ENCODE measurements at places on chromosomes 6 and 20.

GRCh38 chr6:46220352-46221221 lies 49.8 kb upstream of the ENPP5 start:
- no peak for DNase-seq

DNA sequence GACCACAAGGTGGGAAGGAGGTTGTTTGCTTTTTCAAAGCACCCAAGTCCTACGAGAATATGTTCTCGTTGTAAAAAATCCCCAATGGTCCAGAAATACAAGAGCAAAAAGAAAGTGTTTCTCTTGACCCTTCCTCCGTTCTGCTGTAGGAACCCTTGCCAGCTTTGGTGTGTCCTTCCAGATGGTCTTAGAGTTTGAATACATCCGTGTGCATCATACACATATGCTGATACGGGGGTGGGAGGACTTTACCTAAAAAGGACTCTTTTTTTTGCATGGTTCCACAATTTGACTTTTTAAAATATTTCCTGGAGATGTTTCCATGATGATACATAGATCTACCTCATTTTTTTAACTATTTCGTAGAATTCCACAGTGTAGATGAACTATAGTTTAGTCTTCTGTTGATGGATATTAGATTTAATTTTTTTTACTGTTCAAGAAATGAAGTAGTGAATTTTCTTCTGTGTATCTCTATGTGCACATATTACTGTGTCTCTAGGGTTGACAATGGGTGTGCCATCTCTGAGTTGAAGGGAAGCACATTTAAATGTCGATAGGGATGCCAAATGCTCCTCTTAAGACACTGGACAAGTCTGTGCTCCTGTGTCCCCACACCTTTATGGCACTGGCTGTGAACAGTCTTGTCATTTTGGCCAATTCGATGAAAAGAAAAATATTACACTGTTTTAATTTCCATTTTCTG lies 182.1 kb upstream of the SNX9 start:
- DNase-seq, result no peak

DNA sequence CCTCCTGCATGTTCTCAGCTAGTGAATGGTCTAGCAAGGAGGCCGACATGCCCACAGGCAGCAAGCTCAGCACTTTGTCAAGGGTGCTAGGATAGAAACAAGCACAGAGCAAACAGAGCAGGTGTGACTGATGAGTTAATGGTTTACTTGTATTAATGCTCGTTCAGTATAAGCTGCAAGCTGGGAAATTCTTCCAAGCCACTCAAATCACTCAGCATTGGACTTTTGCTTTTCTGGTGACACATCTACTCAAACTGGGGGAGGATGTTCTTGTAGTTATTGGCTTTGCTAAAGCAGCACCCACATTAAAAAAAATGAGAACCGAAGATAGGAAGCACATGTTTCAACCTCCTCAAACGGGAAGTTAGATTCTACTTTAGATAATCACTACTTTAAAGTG lies 43.1 kb upstream of the NEDD9 start:
- no peak for DNase-seq

GRCh38 chr6:138499303-138500018 lies at the start of gene NHSL1:
TSS of gene NHSL1 (minus strand) at chr6:138499494. CDS start at chr6:138499290, 204 bp downstream.
- no peak for DNase-seq

- DNase-seq, result no peak
Measured at GRCh38 chr20:58145506-58146080, 82.9 kb downstream of the ANKRD60 start.

DNA sequence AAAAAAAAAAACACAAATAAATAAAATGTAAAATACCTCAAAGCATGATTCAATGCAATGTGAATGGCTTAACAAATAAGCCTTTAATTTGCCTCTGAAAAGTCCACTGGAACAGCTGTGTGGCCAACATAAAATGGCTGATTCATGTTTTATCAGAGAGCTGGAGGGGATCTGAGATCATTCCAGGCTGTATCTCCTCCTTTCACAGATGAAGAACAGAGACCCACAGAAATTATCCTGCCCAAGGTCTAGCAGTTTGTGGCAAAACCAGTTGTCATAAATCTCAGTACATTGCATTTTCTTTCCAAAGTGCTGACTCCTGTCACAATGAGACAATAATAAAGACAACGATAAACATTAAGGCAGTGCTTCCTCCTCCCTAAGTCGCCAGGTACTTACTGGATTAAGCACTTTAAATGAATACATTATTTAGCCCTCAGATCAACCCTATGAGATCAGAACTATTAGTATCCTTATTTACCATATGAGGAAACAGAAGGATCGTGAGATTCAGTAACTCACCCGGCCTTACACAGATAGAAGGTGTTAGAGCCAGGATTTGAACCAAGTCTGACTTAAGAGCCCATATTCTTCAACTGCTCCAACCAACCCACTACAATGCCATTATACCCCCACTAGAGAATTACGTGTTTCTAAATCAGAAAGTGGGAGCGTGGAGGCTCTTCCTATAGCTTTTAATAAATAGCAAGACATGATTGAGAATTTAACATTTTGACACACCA lies 118.3 kb downstream of the KIF13A start:
- no peak for DNase-seq

DNA sequence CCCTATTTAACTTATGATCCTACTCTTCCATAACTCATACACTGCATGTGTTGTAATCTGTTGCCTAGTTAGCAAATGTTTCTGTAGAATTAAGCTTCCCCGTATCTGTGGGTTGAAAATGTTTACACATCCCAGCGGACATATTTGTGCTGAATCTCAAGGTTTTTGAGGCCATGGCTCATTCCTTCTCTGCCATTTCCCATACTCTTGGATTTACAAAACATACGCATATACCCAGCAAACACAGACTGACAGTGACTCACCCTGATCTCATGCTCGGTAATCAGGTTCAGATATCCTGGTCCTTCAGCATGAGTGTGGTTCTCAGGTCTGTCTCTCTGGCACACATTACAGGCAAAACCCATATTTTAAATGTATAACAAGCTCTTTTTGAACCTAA lies 58.7 kb downstream of the AGPAT4 start:
- no peak for DNase-seq

DNA sequence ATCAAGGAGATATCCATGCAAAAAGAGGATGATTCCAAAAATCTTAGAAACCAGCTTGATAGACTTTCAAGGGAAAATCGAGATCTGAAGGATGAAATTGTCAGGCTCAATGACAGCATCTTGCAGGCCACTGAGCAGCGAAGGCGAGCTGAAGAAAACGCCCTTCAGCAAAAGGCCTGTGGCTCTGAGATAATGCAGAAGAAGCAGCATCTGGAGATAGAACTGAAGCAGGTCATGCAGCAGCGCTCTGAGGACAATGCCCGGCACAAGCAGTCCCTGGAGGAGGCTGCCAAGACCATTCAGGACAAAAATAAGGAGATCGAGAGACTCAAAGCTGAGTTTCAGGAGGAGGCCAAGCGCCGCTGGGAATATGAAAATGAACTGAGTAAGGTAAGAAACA lies 10.1 kb upstream of the SNRNP48 start:
- no peak for DNase-seq

GRCh38 chr6:143538374-143538773 lies 26.9 kb upstream of the FUCA2 start:
- DNase-seq, result no peak
